ENCODE measurements at places on chromosomes 1 and 21.

DNA sequence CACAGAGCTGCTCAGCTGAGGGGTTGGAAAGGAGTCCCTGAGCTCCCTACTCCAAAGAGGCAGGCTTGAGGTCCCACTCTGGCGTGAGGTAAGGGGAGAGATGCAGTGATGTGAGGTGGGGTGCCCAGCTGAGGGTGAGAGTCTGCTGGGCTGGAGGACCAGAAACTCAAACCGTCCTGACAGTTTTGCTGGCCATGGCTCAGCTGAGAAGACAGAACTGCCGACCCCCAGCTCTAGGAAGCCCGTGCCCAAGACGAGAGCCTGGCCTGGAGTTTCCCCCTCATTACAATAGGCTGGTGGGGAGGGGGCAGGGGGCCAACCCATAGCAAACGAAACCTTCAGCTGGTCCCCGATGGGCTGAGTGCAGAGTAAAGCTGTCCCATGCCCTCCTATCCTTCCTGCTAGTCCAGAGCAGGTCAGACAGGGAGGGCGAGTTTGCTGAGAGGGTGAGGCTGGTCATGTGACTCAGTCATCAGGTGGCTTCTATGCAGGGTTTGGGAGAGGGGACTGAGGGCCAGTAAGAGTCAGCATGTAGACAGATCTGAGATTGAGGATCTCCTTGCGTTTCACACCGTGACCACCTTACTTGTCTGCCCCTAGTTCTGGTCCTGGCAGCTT is 129.3 kb downstream of the PRDM2 start:
- DNase-seq, result no peak

DNA sequence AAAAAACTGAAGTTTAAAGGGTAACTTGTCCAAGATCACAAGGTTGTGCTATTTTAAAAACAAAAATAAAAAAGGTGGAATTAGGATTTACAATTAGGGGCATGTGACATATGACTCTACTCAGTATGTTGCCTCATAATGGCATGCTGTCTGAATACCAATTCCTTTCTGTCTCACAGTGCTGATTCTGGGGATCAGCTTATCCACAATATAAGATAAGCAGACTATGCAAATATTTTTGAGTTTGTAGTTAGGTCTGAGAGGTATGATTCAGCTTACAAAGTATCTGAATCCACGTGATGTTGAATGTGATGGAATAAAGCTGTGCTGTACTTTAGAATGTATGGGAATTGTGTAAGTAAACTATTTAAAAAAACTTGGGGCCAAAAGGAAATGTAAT is 216.6 kb downstream of the HHIPL2 start:
- peak; percentile 88 for DNase-seq

GRCh38 chr1:116834595-116834994 is 75.1 kb upstream of the PTGFRN start:
- no peak for DNase-seq

DNA sequence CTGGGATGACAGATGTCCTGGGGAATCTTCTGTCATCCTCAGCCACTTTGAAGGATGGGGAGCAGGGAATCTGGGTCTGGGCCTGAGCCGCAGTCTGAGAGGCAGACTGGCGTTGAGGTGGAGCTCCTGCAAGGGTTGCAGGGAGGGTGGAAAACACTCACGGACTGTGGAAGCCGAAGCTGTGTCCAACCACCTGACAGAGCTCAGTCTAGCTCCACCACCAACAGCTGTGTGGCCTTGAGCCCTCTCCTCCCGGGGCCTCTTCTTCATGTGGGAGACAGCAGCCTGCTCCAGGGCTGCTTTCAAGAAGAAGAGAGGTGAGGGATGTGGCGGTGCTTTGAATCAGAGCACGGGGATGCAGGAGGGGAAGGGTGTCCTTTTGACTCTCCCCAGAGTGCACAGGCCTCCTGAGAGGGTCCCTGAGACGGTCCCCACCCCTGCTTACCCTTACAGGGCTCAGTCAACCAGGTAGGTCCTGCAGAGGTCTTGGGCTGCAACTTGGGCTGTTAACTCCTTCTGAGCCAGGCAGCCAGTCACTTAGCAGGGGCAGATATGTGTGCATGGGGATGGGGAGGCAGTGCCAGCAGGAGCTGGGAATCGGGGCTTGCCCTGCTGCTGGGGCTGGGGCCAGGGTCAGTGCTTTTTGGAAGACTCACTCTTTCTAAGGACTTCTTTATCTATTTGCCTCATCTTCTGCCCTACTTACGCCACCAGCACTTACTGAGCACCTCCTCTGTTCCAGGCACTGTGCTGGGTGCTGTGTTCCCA is 216.3 kb downstream of the PTPRU start:
- DNase-seq, result no peak

DNA sequence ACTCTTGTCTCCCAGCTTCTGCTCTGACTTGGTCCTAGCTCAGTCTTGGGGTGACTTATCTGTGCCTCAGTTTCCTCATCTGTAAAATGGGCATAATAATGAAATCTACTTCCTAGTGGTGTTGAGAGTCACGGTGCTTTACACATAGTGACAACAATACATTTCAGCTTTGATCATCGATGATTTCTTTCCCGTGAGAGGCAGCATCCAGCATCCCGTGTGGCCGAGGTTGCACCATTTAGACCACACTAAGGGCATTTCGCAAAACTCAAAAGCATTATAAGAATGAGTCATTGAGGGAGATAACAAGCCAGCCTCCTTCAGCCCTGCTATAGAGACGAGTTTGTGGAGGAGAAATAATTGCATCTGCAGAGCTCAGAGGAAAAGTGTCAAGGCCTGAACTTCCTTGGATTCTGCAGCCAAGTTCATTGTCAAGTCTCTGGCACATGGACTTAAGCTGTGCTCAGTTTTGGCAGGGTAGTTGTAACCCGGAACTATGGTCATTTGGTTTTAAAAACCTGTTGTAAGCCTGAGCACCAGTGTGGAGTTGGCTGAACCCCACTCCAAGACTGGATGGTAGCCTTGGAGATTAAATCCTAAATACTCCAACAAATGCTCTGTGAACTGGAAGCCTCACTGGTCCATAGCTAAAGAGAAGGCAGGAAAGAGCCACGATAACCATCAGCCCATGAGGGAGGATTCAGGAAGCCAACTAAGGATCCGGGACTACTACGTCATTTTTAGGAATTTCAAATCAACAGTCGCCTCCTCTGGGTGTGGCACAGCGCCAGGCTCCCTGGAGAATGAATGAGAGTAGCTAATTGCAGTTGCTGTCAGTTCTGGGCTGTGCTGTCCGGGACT is 64.2 kb downstream of the TCP10L start:
- peak; percentile 70 for DNase-seq

DNA sequence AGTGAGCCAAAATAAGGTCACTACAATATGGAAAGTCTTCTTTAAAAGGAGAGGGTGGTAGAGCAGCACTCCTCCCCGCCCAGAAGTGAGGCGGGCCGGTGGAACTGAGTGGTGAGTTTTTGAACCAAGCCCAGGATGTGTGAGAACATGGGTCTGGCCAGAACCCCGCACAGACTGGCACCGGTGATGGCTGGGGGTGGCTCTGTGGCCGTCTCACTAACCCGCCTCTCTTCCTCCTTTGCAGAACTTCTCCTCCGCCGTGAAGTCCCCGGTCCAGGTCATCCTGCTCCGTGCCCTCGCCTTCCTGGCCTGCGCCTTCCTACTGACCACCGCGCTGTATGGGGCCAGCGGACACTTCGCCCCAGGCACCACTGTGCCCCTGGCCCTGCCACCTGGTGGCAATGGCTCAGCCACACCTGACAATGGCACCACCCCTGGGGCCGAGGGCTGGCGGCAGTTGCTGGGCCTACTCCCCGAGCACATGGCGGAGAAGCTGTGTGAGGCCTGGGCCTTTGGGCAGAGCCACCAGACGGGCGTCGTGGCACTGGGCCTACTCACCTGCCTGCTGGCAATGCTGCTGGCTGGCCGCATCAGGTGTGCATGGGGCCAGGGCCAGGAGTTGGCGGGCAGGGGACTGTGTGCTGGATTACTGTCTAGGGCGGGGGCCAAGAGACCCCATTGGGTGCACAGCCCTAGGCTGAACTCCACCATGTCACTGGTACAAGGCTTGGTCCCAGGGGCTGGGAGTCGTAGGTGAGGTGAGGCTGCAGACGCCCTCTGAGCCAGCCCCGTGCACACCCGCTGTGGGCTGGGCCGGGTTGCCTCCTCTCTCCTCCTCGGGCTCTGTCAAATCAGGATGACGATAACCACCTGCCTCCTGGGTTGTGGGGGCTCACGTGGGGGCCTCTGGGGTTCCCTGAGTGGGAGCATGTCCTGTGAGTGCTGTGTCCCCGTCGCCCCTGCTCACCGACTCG is 12.4 kb downstream of the TMEM201 start:
- DNase-seq, result no peak

DNA sequence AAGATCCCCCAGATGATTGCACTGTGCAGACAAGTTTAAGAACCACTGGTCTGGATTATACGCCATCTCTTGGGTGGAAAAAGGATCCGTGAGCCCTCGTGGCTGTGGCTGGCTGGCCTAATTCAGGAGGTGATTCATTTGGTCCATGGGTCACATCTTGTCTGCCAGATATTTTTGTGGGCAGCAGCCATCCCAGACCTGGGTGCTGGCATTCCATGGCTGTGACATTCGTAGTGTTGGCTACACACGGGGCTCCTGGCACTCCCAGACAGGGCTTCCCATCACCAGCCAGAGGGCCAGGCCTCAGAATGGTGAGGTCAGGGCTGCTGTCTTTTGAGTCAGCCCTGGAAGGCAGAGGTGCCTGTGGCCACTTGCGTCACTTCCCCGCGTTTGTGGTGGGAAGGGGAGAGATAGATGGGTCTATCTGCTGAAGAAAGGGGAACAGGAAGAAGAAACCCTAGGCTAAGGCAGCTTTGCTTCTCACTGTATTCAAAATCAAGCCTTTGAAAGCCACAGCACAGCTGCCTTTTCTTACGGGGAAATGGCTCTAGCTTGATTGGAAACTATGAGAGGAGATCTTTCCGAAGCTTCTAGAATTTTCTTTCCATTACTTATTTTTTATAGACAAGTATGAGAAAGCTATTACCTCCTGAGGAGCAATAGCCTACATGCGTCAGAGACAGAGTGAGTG is 32.4 kb downstream of the EIF2D start:
- DNase-seq, result no peak

DNA sequence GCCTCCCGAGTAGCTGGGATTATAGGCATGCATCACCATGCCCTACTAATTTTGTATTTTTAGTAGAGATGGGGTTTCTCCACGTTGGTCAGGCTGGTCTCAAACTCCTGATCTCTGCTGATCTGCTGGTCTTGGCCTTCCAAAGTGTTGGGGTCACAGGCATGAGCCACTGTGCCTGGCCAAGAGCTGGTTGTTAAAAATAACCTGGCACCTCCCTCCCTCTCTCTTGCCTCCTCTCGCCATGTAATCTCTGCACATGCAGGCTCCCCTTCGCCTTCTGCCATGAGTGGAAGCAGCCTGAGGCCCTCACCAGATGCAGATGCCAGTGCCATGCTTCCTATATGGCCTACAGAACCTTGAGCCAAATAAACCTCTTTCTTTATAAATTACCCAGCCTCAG is 74.7 kb upstream of the TLR5 start:
- DNase-seq, result no peak

DNA sequence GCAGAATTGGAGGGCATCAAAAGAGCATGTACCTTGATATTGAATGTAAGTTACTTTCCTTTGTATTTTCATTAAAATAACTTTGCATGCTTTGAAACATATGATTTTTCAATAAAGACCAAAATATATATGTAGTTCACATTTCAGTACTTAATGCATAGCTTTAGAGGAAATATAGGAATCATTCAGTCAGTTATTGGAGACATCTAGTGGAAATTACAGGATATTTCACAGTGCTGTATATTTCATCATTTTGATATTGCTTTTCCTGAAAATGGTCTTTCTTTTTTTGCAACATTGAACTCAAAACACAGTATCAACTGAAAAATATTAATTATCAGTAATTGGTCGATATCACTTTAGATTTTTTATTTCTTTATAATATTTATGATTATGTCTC is 375.8 kb downstream of the NCAM2 start:
- peak; percentile 10 for DNase-seq

DNA sequence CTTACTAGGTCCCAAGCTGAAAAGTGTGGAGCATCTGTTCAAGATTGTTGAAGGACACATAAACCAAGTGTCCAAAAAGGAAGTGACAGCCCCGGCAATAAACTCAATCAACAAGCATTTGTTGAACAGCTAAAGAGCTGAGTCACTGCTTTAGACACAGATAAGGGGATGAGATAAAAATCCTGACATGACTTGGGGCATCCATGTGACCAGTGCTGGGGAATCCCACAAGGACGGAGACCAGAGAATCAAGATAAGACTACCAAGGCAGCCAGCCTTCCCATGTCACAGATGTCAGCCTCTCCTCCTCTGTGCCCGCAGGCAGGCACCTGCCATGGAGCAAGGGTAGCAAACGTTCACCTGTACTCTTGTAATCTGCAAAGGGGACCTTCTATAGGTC is 118.6 kb upstream of the KAZN start:
- no peak for DNase-seq

GRCh38 chr1:59156526-59157199 is 140.2 kb upstream of the FGGY start:
- DNase-seq, result peak; percentile 32

DNA sequence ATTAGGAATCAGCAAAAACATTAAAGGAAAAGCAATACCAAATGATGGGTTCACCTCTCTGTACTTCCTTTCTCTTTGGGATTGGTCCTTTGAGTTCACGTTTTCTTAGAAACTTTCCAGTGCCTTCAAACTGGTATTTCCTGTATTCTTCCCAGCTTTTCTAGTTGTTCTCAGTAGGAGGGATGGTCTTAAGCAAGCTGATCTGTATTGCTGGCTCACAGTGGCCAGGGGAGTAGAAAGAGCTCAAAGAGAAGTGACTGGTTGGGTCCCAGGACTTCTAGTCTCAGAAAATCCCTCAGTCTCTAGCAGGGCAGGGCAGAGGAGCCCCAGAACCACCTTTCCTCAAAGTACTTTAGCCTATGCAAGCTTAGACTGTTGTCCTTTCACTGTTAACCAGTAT is 10.1 kb upstream of the USP24 start:
- DNase-seq, result no peak

GRCh38 chr1:116119876-116120275 is 8.7 kb downstream of the MAB21L3 start:
- DNase-seq, result no peak

DNA sequence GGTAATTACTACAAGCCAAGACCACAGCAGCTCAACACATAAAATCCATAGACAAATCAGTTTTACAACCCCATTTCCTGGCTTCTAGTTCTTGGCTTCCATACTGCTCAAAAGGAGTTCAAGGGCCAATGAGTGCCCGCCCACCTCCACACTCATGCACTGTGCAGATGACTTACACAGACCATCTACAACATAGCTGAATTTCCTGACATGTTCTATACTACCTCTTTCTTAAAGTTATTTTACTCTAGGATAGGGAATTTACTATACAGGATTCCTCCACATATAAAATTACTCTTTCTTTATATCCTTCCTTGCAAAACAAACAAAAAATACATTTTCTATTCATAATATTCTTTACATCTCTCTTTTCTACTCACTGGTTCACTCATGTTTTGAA is 14.6 kb downstream of the BACE2 start:
- no peak for DNase-seq

- peak; percentile 46 for DNase-seq
These were observed 25.6 kb upstream of the PLA2G2E start for GRCh38 chr1:19949016-19949415.

Measured in mesenchymal stem cell (in vitro differentiated cells and primary cell).